ENCODE measurements at places on chromosomes 1 and 21. TPM values are rescaled to one million over a fixed set of nuclear protein-coding genes. Genes with fewer than 3 reads are reported as not detected.

DNA sequence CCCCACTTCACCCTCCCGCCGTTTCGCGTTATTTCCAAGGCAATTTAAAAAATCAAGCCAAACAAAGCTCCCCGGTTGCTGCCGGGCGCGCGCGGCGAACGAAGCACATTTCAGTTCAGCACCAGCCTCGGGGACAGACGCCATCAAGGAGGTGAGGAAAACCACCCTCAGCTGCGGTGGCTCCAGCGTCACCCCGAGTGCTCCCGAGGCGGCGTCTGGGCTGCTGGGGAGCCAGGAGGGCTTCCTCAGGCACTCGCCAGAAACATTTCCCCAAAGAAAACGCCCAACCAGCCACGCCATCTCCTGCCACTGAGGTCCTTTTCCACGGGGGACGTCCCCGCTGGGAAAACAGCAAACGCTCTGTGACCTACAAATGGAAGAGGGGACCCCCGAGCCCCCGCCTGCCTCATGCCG lies 623 bp downstream of the GNG4 start:
- DNase-seq: peak; percentile 56

GRCh38 chr1:228972576-228972975 lies 237.3 kb downstream of the RHOU start:
- no peak for DNase-seq

- no peak for DNase-seq
These were observed 176.6 kb downstream of the VPS13D start for GRCh38 chr1:12406211-12407021.

DNA sequence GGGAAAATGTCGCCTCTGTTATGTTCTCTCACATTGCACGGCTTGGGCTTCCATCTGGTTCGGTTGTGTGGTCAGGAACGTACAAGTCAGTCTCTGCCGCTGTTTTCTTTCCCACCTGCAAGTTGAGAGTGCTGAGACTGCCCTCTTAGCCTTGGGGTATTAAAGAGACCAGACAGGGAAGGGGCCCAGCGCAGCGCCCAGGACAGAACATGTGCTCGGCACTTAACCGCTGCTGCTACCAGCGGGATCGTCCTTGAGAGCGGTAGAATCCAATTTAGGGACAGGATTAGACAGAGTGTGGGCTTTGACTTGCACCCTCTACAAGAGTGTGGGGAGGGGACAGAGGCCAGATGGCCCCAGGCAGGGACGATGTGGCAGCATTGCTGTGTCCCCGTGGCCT lies 17.7 kb upstream of the AGPAT3 start:
- no peak for DNase-seq

DNA sequence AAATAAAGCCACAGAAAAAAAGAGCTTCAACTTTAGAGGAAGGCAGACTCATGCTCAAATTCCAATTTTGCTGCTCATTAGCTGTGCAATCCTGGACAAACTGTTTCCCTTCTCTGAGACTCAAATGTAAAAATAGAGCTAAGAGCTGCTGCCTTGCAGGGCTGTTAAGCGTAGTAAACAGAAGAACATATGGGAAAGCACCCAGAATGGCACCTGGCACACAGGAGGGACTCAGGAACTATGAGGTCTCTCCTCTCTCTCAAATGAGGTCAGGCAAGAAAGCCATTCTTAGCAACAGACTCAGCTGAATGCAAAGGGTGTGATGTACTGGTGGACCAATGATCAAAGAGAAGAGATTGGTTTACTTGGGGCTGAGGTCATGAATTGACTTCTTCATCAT lies 61.3 kb downstream of the TRABD2B start:
- no peak for DNase-seq

DNA sequence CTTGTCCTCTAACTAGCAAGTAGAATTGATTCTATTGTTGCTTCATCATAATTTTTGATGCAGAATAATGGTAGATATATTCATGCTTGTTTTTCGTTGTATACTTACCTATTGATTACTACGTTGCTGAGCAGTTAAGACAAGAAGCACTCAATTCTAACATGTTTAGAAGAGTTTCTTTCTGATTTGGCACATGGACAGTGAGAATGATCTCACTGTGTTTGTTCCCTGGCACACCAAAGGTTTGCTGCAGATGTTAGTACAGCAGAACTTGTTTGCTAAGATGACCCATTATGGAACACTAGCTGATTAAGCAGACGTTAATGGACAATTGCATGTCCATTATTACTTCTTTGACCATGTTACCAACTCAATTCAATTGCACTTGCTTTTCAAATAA lies 184.7 kb upstream of the SGIP1 start:
- DNase-seq: no peak

GRCh38 chr1:180208264-180208663 lies 21.8 kb upstream of the LHX4 start:
- no peak for DNase-seq

UBASH3A gene
- total RNA-seq: not detected

All from A172 (cell line).